Fibroblast of skin of scalp (primary cell): ENCODE measurements at places on chromosomes 11 and 22.

DNA sequence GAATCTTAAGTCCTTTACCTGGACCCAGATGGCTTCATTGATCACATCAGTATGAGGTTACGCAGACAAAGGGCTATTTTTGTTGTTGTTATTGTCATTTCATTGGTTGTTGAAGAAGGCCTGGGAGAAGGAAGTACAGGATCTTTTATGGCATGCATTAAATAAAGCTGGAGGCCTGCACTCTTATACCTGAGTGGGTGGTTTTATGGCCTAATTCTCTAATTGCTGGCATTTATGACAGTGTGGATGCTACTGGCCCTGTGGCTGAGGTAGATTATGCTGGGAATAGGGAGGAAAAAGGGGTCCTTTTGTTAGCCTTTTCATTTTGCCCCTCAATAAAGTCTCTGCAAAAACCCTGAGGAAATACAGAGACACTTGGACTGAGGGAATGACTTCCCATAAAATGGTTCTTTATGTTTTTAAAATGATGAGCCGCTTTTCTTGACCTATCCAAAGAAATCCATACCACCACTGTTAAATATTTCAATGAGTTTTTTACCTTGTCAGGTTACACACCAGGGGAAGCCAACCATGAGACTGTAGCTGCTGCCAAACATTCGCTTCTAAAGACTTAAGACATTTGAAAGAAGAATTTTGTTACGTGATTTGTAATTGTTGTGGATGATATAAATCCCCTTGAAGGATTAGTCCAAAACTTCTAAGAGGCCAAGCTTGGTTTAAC lies 6.8 kb downstream of the KMT2A start:
- no peak for DNase-seq

GRCh38 chr11:108647701-108648527 lies 17.0 kb upstream of the DDX10 start:
- DNase-seq = peak; percentile 80

GRCh38 chr11:16392616-16393015 lies 36.3 kb upstream of the SOX6 start:
- DNase-seq = no peak

- DNase-seq = no peak
Observed at GRCh38 chr22:31739795-31740201, 10.1 kb downstream of the PRR14L start.

DNA sequence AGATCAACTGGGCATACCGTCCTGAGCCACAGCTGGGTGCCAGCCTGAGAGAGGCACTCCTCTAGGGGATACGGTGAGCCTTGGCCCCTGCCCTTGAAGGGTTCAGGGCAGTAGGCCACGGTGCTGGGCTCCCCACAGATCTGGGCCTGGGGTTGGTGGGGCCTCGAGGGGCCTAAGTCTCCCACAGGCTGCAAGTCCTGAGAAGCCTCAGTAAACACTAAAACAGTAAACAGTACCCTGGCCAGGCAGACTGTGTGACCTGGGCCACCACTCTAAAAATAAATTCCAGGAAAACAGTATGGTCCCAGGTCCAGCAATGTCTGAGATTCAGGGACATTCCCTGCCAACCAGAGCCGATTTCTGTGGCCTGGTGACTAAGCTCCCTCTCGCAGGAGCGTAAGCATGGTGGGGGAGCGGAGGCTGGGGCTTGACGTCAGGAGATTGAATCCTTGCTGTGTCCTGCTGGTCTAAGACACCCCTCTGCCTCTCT lies 2.3 kb upstream of the RHOD start:
- DNase-seq = peak; percentile 68

- no peak for DNase-seq
Observed at GRCh38 chr11:125272821-125273220, 108.3 kb downstream of the PKNOX2 start.

DNA sequence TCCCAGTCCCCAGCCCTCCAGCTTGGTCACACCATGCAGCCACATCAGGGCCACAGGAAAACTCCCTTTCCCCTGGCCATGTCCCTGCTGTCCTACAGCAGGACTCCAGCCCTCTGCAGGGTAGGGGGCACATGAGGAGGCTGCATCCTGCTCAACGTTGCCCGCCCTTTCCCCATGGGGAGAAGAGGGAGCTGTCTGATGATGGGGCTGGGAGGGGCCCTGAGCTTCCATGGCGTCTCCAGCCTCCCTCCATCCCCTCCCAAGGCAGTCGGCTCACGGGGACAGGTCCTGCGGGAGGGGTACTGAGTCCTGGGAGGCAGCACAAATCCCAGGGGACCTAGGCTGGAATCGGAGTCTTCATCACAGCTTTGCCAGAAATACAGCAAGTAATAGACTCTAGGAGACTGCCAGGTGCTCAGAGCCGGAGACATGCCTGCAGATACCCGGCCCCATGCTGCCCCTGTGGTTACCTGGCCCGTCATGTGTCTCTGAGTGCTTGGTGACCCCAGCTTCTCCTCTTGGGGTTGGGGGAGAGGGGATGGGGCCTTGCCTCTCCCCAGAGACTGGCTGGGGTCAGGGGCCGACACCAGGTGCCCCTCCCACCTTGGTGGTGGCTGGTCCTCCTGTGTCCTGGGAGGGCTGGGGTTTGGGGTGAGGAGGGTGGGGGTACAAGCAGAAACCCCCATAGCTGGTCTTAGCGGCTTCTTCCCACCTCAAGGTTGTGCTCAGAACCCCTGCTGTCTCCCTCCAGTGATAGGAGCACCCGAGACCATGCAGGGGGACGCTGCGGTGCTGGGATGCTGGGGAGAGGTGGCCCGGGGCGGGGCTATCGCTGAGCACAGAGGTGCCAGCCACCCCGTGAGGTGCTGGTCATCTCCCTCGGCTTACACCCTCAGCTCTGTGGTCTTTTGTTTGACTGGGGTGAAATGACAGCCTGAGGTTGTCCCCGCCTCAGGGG lies 2.3 kb downstream of the MRGPRE start:
- DNase-seq = no peak
